H4 (cell line): ENCODE measurements at places on chromosomes 6 and 20.
A peak's percentile ranks its signal among the peaks of the same experiment; 100 is the strongest.

GRCh38 chr20:31440012-31440659 lies at the start of gene DEFB123:
DEFB123 (plus strand) TSS chr20:31440632; CDS start chr20:31440699, 67 bp downstream.
- DNase-seq = no peak

GRCh38 chr20:51800060-51800871 lies 2.1 kb downstream of the SALL4 start:
- no peak for DNase-seq

DNA sequence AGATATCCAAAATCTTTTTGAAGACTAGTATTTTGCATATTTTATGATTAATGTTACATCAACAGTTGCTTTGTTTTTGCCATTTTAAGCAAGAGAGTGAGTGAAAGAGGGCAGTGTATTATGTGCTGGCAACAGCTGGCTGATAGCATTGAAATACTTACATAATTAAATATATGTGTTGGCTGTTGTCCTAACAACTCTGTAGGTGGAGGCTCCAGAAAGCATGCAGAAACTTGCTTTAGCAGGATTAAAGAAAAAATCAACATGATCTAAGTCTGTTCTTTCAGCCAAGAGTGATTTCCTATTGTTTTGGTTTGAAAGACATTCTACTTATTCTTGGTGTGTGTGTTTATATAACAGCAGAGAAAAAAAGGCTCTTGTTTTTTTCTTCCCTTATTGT lies 127.5 kb downstream of the CDKAL1 start:
- peak; percentile 26 for DNase-seq

- DNase-seq = no peak
Measured at GRCh38 chr6:2471472-2471871, 226.1 kb upstream of the GMDS start.

GRCh38 chr6:137307163-137307854 lies 88.1 kb upstream of the IFNGR1 start:
- no peak for DNase-seq

- DNase-seq = no peak
Measured at GRCh38 chr6:143555582-143555981, 44.1 kb upstream of the FUCA2 start.

GRCh38 chr6:26604026-26604425 lies 7.3 kb downstream of the ABT1 start:
- DNase-seq = no peak
